ENCODE measurements at places on chromosomes 13 and 19. TPM values are rescaled to one million over a fixed set of nuclear protein-coding genes. Genes with fewer than 3 reads are reported as not detected.

TSSK6 gene
- 5.8 TPM for total RNA-seq

C2CD4C gene
- total RNA-seq: 0.17 TPM

IFNL1 gene
- total RNA-seq: not detected

ERVK3-1 gene
- 25.6 TPM for total RNA-seq

ZNF578 gene
- total RNA-seq: 9.6 TPM

SHISA7 gene
- not detected for total RNA-seq

CGB1 gene
- not detected for total RNA-seq

KLHL1 gene
- total RNA-seq: not detected

KL gene
- total RNA-seq: under 0.01 TPM

LRRC4B gene
- 0.17 TPM for total RNA-seq
